CD8-positive, alpha-beta memory T cell (primary cell): ENCODE measurements at places on chromosomes 6 and 20.

DNA sequence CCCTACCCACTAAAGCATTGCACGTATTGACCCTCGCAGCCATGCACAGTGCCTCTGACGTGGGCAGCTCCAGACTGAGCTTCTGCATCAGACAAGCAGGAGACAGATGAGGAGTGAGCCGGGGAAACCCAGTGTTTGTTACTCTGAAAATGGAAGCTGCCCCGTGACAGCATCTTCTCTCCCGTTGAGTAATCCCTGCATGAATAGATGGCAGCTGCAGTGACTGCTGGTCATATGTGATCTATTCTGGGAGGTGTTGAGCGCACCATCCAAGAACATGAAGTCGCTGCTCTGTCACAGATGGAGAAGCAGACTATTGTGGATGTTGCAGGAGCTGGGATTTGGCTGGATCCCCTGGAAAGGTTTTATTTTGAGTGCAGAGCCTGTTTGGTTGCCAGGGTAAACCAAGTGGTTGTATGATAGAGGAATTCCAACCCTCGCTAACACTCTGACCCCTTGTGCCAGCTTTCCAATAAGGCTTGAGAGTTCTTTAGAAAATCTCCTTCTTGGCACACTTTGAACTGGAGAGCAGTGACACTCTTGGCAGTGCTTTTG is 242.2 kb downstream of the NRN1 start:
- no peak for DNase-seq

GRCh38 chr6:21213492-21213891 is 380.1 kb upstream of the SOX4 start:
- no peak for DNase-seq

- no peak for DNase-seq
These were observed 411.2 kb upstream of the SPTLC3 start for GRCh38 chr20:12597551-12597950.

DNA sequence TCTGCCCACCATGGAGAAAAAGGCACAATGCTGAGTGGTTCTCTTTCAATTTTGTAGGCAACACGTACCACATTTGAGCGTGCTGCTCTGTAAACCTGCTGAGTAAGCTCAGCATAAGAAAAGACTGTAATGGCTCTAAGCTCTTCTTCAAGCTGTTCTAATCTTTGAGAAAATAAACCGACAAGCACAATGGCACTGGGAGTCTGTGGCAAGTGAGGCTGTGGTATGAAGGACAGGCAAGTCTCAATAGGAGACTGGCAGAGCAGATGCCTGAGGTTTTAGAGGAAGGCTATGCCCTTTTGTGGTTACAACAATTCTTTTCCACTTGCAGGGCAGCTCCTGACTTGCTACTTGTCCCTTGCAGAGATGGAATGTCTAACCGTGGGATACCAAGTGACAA is 136.7 kb upstream of the EXOC2 start:
- no peak for DNase-seq

DNA sequence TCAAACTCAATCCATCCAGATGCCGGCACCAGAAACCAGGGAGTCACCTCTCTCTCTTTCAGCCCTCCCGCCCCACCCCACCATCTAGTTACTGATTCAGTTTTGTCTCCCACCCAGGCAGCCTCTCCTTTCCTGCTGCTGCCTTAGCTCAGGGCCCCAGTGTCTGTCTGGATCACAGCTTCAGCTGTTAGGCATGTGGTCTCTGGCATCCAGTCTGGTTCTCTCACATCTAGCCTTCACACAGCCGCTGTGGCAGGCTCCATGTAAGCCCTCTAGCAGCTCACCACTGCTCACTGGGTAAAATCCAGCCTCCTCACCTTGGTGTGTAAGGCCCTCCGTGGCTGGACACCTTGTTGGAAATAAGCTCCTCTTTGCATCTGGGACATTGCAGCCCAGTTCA is 21.3 kb downstream of the AARS2 start:
- DNase-seq, result no peak

- no peak for DNase-seq
These were observed 62.8 kb upstream of the TASP1 start for GRCh38 chr20:13701486-13701885.

- DNase-seq, result no peak
These were observed 634.0 kb upstream of the PTCHD4 start for GRCh38 chr6:48744948-48745347.

- no peak for DNase-seq
These were observed 515.7 kb downstream of the FRK start for GRCh38 chr6:115544765-115545671.

- DNase-seq, result no peak
These were observed 77.4 kb downstream of the NDUFAF5 start for GRCh38 chr20:13862245-13862644.

- no peak for DNase-seq
These were observed 79.1 kb downstream of the RIMS1 start for GRCh38 chr6:71965404-71965803.

DNA sequence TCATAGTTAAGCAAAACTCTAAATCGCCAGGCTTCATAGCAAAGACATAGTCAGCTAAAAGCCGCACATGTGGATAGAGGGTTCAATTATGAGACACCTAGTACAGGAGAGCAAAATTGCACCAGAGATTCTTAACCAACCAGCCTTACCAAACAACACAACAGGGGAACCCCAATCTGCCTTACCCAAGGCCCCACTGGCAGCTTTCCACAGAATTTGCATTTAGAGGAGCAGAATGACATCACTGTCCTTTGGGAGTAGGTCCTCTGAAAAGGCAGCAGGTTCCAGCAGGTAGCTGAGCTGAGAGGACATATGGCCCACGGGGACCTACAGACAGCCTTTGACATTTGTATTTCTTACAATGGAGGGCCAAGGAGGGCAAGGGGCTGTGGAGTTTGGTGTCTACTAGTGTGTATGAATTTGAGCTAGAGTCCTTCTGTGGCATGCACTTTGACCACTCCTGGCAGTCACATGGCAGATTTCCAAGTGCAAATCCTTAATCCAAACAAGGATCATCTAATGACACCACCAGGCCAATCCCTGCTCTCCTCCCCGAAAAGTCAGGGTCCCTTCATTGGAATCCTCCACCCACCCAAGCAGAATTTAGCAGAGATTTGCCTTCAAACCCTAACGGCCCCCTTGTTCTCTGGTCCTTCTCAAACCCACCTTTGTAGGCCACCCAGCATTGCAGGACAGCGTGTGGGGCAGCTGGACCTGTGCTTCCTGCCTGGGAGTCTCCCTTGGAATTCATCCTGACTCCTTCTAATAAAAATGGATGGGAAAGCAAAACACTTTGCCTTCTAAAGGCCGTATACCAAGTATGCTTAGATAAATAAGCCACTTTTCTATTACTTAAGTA is 171.2 kb upstream of the SUPT3H start:
- DNase-seq, result no peak

- peak; percentile 75 for DNase-seq
These were observed 644 bp downstream of the RBL1 start for GRCh38 chr20:37095108-37095598.

- no peak for DNase-seq
These were observed 56.9 kb downstream of the FAM217A start for GRCh38 chr6:4021854-4022695.

GRCh38 chr6:108348655-108349349 is 53.9 kb downstream of the AFG1L start:
- DNase-seq, result no peak

DNA sequence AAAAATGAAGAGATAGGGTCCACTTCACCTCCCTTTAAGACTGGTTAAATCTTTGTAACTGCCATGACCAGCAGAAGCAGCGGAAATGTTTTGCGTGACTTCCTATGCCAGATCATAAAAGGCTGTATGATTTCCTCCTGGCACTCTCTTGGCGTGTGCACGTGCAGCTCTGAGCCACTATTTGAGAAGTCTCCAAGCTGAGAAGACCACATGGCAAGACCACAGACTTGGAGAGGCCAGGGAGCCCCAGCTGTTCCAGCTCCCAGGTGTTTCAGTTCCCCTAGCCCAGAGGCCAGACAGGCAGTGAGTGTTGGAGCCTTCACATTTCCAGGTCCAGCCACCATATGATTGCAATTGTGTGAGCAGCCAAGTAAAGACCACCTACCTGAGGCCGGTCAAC is 259.3 kb upstream of the RIN2 start:
- no peak for DNase-seq

DNA sequence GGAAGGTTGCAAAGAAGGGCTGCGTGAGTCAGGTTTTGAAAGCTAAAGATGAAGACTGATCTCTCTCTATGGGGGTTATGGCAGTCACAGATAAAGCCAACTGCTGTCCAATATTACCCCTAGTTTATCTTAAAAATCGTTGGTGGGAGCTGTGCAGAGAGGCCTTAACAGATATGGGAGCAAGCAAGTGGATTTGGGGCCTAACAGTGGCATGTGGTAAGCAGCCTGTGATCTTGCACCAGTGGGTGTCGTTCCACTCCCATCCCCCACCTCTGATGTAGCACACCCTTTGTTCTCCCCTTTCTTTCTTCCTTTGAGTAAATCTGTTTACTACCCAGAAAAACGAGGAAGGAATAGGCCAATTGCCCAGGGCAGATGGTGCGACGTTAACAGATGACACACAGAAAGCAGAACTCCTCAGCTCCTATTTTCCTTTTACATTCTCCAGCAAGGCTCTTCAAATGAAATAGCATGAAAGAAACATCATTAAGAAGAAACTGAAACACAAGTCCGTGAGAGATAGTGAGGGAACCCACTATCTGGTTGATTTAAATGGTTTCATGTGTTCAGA is 274.1 kb upstream of the CITED2 start:
- DNase-seq, result no peak

- DNase-seq, result no peak
These were observed 928.3 kb upstream of the FLRT3 start for GRCh38 chr20:15265581-15266309.

- DNase-seq, result no peak
These were observed 540.5 kb downstream of the CD83 start for GRCh38 chr6:14658030-14658429.

GRCh38 chr6:13384506-13384905 is 56.2 kb upstream of the TBC1D7 start:
- no peak for DNase-seq

GRCh38 chr6:169574420-169574819 is 127.4 kb downstream of the WDR27 start:
- DNase-seq, result no peak

GRCh38 chr6:36703081-36703606 is 5.5 kb downstream of the RAB44 start:
- DNase-seq, result no peak

DNA sequence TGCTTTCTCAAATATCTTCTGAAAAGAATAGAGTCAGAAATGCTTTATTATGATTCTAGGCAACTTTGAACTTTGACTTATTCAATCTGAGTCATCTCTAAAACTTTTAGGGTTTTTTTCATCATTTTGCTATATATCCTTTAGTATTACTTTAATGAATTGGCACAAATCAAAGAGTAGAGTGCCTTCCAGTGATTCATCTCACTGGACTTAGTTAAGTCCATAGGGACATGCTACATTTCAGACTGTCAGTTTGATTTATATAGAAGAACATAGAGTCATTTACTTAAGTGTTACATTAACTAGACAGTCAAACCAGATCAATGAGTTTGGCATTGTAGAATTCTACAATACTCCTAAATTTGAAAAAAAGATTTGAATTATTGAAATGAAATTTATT is 1235.7 kb upstream of the MAP3K7 start:
- no peak for DNase-seq
